ENCODE measurements at places on chromosomes 12 and 14. TPM values are rescaled to one million over a fixed set of nuclear protein-coding genes. Genes with fewer than 3 reads are reported as not detected.

Gene NTF3
- total RNA-seq, result 7.4 TPM

Gene CLEC9A
- not detected for total RNA-seq

Gene KCNA5
- not detected for total RNA-seq

Gene DIO2
- 31.5 TPM for total RNA-seq

Gene CLEC2A
- not detected for total RNA-seq

Gene KLRC2
- not detected for total RNA-seq

Gene USP44
- total RNA-seq, result 5.2 TPM

Gene SYCP3
- total RNA-seq, result under 0.01 TPM
